ENCODE measurements at places on chromosomes 16 and 17.
A peak's percentile ranks its signal among the peaks of the same experiment; 100 is the strongest.

- DNase-seq: no peak
Observed at GRCh38 chr17:62895320-62896301, 70.4 kb upstream of the TANC2 start.

DNA sequence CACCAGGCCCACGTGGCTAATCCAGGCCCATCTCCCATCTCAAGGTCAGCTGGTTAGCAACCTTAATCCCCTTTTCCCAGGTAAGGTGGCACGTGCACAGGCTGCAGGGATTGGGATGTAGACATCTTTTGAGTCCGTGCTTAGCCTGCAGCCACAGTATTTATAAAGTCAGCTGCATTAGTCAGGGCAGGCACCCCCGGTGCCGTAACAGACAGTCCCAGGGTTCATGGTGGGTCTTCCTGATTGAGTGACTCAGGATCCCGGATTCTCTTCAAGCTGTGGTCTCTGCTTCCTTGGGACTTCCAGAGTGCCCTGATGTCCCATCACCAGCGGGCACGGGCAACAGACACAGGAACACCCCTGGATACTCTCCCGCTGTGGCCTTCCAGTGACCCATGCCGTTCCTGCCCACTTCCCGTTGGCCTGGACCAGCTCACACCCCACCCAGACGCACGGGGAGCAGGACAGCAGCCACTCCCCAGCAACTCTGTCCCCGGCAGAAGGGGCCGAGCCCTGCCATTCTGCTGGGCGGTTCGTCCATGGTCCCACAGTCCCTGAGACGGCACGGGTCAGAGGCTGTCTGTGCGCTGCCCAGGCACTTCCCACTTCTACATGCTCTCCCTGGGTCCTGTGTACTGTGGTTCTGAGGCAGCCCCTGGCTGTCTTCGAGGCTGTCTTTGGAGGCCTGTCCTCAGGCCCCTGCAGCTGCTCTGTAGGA, 248.6 kb upstream of the GSE1 start:
- no peak for DNase-seq

- DNase-seq: peak; percentile 89
Observed at GRCh38 chr17:80252871-80253270, 7.8 kb upstream of the RNF213 start.

GRCh38 chr17:9911089-9911488, 6.0 kb upstream of the RCVRN start:
- DNase-seq: no peak

DNA sequence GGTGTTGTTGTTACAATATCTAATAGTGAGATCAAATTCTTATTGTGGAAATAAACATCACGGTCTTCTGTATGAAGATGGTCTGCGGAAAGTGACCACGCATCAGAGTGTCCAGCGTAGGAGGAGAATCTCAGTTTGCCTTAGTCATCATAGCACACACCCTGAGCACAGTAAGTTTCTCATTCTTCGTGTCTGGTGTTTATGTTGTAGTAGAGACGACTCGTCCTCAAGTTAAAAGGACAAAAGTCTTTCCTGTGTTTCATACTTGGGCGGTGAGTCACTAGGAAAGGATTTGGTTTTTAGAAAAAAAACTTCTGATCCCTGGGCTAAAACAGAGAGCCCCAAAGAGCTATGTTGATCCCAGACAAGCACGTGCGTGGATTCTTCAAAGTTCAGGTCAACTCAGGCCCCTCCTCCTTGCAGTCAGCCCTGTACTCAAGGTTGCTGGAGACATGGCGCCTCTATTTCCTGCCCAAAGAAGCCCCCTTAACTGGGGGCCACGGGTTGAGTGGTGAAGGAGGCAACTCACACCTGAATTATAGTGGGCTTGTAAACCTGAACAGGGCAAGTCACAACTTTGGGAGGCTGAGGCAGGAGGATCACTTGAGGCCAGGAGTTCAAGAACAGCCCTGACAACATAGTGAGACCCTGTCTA, 170.4 kb downstream of the ZFHX3 start:
- no peak for DNase-seq

DNA sequence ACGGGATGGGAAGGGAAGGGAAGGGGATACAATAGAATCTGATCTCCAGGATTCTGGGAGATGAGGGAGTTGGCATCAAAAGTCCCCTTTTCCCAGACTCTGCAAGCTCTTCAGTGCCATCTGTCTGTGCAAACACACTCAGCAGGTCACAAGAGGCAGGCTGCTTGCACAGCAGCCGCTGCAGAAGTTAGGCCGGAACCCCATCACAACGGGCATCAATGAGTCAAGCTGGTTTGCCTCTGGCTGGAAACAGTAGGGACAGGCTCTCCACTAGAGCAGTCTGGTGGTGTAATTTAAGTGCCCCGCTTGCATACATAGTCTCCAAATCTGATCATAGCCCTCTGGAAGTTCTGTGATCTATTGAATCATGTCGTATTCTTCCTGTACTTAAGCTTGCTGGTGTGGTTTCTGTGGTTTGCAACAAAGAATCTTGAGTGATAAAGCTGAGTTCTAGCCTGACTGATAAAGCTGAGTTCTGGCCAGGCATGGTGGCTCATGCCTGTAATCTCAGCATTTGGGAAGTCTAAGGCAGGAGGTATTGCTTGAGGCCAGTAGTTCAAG, 33.7 kb upstream of the KDM8 start:
- DNase-seq: peak; percentile 69

DNA sequence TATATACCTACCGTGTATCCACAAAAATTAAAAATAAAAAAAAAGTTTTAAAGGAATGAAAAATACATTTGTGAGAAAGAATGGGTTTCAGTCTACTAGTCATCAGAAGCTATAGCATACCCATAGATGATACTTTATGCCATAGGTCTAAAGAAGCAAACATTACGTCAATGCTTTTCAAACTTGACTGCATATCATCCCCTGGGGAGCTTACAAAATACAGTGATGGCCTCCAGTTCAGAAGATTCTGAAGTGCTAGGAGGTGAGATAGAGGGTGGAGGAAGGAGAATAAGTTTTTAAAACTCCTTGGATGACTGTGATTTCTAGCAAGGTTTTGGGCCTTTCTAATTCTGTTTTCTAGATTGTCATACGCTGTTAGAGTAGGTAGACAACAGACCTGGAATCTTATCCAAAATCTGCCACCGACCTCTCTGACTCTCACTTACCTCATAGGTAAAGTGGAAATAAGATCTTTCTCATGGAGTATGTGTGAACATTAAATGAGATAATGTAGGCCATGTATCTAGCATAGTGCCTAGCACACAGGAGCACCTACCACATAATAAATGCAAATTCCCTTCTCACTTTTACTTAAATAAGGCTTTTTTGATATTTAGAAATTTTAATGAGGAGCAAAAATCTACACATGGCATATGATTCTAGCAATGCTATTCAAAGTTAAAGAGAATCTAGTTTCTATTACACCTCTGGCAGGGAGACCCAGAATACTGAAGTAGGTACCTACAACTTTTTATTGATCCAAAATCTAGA, 12.4 kb downstream of the MMD start:
- DNase-seq: no peak

DNA sequence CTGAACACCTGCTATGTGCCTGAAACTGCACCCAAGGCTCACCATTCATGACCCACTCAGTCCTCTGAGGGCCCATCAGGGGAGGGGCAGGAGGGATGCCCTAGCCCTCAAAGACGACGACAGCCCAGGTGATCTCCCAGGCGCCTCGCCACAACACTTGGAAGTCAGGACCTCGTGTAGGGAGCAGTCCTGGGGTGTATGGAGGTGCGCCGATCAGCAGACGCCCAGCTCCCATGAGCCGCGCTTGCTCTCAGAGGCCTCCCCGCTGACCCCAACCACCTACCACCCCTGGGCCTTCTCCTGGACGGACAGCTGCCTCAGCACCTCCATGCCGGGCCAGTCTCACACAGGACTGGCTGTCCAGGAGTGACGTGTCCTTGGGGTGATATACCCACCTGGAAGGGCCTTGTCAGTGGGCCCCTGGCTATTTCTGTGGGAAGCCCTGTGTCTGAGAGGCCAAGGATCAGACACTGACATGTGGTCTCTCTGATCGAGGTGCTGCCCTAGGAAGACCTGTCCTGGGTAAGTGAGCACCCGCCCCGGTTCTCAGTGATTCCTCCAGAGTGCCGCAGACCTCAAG, 26.7 kb downstream of the KDM8 start:
- DNase-seq: no peak

- no peak for DNase-seq
Observed at GRCh38 chr17:59186850-59187249, 23.0 kb upstream of the SMG8 start.

DNA sequence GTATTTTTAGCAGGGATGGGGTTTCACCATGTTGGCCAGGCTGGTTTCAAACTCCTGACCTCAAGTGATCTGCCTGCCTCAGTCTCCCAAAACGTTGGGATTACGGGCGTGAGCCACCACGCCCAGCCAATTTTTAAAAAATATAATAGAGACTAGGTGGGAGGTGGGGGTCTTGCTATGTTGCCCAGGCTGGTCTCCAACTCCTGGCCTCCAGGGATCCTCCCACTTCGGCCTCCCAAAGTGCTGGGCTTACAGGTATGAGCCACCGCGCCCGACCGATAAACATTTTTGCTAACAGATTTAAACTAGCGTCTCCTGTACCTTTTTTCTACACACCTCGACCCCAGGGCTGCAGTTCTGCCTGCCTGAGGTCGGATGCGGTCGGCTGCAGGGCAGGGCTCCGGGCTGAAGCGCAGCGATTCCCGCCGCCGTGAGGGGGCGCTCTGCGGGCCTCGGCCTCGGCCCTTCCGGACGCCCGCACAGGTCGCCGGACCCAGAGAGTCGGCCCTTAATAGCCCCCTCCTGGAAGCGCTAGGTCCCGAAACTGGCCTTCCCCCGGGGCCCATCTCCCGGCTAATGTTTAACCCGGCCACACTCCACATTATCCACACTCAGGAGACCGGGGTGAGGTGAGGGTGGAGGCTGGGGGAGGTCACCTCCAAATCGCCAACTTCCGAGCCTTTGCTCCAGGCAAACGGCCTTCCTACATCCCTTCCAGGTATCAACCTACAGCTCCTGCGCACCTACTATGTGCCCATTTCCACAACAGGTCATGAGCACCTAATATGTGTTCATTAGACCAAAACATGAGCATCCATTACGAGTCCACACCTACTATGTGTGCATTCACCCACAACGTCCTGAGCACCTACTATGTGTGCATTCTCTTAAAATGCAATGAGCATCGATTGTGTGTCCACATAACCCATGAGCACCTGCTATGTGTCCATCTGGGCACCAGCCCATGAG, 2.0 kb upstream of the GLIS2 start:
- DNase-seq: no peak

GRCh38 chr17:44807817-44808155, 22.3 kb downstream of the GJC1 start:
- DNase-seq: no peak

DNA sequence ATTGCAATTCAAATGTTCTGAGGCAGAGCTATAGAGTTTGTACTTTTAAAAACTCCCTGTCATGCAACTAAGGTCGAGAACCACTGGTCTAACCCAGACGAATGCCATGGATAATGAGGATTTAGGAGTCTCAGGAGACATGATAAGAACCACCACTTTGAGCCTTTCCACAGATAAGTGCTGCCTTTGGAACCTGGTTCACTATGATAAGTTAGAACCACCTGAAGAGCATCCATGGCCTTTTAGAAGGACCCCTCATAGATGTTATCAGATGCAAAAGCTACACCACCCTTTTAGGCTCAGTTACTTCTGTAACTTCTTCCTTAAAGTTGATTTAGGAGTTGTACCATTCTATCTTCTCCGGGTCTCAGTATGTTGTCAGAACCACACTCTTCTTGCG, 350.6 kb upstream of the CCL2 start:
- no peak for DNase-seq

Data from activated CD4-positive, alpha-beta T cell treated with anti-CD3 and anti-CD28 coated beads for 4 hours (primary cell).